HS-27A (cell line): ENCODE measurements at places on chromosomes 16 and 17.

DNA sequence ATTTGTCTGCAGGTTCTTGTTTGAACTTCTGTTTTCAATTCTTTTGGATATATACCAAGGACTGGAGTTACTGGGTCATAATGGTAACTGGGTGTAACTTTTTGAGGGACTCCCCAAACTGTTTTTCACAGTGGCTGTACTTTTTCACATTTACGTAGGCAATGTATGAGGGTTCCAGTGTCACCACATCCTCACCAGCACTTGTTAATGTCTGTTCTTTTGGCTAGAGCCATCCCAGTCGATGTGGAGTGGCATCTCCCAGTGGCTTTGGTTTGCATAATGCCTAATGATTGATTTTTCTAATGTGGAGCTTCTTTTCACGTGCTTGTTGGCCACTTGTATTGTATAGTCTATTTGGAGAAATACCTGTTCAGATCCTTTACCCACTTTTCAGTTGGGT, 59.3 kb downstream of the SPECC1 start:
- DNase-seq, result no peak

DNA sequence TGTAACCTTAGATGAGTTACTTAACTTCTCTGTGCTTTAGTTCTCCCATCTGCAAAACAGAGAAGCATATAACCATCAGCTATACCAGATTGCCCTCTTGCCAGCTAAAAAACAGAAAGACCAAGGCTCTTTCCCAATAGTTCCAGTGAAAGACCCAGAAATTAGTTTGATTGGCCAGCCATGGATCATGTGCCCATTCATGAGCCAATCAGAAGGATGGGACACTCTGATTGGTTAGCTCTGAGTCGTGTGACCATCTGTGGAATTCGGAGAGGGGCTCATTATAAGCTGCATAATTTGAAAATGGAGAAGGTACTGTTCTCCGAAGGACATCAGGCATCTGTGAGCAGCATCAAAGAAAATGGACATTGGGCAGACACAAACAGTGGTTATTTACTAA, 155.2 kb downstream of the ABCC12 start:
- DNase-seq, result no peak

DNA sequence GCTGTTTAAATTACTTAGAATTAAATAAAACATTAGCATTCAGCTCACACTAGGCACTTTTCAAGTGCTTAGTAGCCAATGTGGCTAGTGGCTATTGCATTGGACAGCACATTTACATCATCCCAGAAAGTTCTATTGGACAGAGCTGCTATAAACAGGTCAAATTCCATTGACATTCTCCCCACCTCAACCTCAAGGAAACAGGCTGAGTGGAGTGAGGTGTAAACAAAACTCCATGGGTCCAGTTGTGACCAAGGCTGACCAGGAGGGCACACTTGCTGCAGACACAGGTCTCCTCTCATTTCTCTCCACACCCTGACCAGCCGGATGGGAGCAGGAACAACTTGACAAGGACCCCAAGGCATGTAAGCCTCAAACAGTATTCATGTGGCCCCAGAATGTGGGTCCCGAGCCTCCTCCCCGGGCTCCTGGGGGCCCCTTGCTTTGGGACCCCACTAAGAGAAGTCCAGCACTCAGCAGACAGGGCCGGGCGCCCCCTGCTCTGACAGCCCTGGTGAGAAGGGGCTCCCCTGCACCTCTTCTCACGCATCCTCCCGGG, 488 bp downstream of the C17orf113 start:
- DNase-seq, result no peak

- DNase-seq, result no peak
These were observed 419.4 kb downstream of the SOX9 start for GRCh38 chr17:72539981-72540897.
